ENCODE measurements at places on chromosomes 1 and 21. TPM values are rescaled to one million over a fixed set of nuclear protein-coding genes. Genes with fewer than 3 reads are reported as not detected.

The RCC1 gene
- 136 TPM for total RNA-seq

- peaks cover 21% of the 10 kb centered on the region for H3K4me1 ChIP-seq
Measured at GRCh38 chr21:39121600-39122355, 61.5 kb downstream of the PSMG1 start.

- H3K27ac ChIP-seq, result no peak overlapping the region
- no peaks in the 10 kb centered on the region for H3K36me3 ChIP-seq
- no peak for DNase-seq
- H3K4me1 ChIP-seq, result peaks cover 18% of the 10 kb centered on the region
Measured at GRCh38 chr1:59124166-59124565, 172.7 kb upstream of the FGGY start.

- no peaks in the 10 kb centered on the region for H3K36me3 ChIP-seq
- no peak overlapping the region for H3K27ac ChIP-seq
- peaks cover 10% of the 10 kb centered on the region for H3K4me1 ChIP-seq
- no peak for DNase-seq
- H3K4me3 ChIP-seq, result no peak overlapping the region
- H3K27me3 ChIP-seq, result no peaks in the 10 kb centered on the region
Measured at GRCh38 chr1:51634618-51635017, 17.7 kb downstream of the OSBPL9 start.

- H3K27ac ChIP-seq, result no peak overlapping the region
- H3K36me3 ChIP-seq, result no peaks in the 10 kb centered on the region
- H3K27me3 ChIP-seq, result peaks cover 2% of the 10 kb centered on the region
- peaks cover 3% of the 10 kb centered on the region for H3K4me1 ChIP-seq
- no peak for DNase-seq
- H3K4me3 ChIP-seq, result no peak overlapping the region
Measured at GRCh38 chr1:236948381-236948780, 55.9 kb downstream of the MT1HL1 start.
